Lower lobe of right lung (tissue), 2 donors: ENCODE measurements at places on chromosomes 12 and 14. TPM values are rescaled to one million over a fixed set of nuclear protein-coding genes. Genes with fewer than 3 reads are reported as not detected.
A peak's percentile ranks its signal among the peaks of the same experiment; 100 is the strongest.

DNA sequence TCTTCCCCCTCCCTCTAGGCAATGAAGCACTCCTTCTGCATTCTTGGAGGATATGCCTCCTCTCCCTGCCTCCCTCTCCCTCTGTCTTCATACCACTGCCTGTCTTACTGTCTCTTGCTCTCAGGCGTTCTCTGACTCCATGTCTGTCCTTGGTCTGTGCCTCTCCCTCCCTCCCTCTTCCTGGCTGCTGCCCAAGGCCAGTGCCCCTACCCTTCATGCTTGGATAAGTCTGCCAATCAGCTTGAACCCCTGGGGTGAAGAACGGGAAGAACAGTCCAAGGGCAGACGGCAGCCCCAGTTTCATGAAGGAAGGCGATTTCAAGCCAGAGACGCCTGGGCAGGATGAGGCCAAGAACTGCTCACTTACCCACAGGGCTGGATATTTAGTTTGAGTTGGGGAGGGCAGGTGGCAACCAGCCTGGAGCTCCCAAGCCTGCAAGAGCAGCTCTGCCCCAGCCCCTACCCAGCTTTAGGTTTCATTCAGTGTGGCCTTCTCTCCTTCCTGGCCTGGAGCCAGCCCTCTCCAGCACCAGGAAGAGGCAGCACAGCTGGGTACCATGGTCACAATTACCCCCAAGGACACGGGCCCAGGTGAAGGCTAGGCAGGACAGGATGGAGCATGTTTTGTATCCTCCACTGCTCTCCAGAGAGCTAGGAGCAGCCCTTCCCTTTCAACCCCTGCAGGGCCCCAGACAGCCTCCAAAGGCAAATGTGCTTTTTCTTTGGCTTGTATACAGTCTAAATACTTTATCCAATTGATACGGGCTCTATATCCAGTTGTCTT, 35.8 kb upstream of the LTBP2 start:
- H3K27me3 ChIP-seq: peaks cover 6% of the 10 kb centered on the region
- H3K36me3 ChIP-seq: no peaks in the 10 kb centered on the region
- no peak overlapping the region for H3K4me3 ChIP-seq
- H3K27ac ChIP-seq: no peak overlapping the region

FIGNL2 gene
- 0.95 TPM for total RNA-seq

DNA sequence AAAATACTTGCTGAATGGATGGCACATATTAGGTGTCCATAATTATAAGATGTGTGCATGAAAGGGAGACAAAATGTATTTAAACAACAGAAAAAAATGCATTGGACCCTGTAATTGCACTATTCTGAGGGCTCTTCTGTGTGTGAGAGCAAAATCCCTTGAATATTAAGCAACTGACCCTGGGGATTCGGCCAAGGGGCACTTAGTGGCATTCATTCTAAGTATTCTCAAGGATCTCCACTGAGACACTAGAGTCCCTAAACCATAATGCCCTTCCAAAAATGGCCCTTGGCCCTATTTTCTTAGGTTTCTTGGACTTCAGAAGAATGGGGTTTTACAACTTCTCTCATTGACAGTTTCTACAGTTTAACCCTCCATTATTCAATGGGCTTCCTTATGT, 388.6 kb downstream of the GLT1D1 start:
- no peaks in the 10 kb centered on the region for H3K36me3 ChIP-seq
- H3K4me3 ChIP-seq: no peak overlapping the region
- no peak for DNase-seq

GRCh38 chr12:3432176-3432742, 58.7 kb upstream of the PRMT8 start:
- peak overlapping the region; percentile 56 for H3K27ac ChIP-seq
- H3K36me3 ChIP-seq: no peaks in the 10 kb centered on the region
- peak overlapping the region; percentile 11 for H3K4me3 ChIP-seq
- no peak for DNase-seq
- peaks cover 13% of the 10 kb centered on the region for H3K4me1 ChIP-seq
- no peaks in the 10 kb centered on the region for H3K27me3 ChIP-seq

MUCL1 gene
- not detected for total RNA-seq

CD4 gene
- total RNA-seq: 80.3 TPM

GRCh38 chr14:92466059-92466458, 47.5 kb upstream of the RIN3 start:
- DNase-seq: no peak
- peaks cover 14% of the 10 kb centered on the region for H3K4me1 ChIP-seq
- no peaks in the 10 kb centered on the region for H3K36me3 ChIP-seq
- H3K27me3 ChIP-seq: no peaks in the 10 kb centered on the region
- no peak overlapping the region for H3K4me3 ChIP-seq
- H3K27ac ChIP-seq: no peak overlapping the region

GMFB gene
- total RNA-seq: 41.4 TPM

- DNase-seq: peak; percentile 56
- peaks cover 6% of the 10 kb centered on the region for H3K4me1 ChIP-seq
- H3K27ac ChIP-seq: no peak overlapping the region
- H3K27me3 ChIP-seq: no peaks in the 10 kb centered on the region
- H3K4me3 ChIP-seq: no peak overlapping the region
Observed at GRCh38 chr12:2944401-2945047, 14.7 kb upstream of the TEAD4 start.

DNA sequence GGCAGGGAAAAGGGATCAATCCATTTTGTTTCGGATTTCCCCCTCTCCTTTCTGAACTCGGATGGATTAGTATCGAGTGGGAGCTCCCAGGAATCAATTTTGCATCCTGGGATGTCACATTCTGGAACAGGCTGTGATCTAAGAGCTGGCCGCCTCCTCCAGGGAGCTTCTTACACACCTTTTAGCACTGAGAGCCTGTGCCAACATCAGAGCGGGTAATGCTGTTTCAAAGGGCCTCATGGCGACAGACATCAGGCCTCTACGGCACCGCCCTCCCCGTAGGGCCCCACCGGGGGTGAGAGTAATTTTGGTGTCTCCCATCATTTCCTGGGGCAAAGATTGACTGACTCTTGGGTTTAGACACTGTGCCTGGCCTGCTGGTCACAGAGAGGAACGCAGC, 2.7 kb downstream of the GALNT9 start:
- no peak overlapping the region for H3K27ac ChIP-seq
- H3K27me3 ChIP-seq: peaks cover 73% of the 10 kb centered on the region
- no peaks in the 10 kb centered on the region for H3K36me3 ChIP-seq

DNA sequence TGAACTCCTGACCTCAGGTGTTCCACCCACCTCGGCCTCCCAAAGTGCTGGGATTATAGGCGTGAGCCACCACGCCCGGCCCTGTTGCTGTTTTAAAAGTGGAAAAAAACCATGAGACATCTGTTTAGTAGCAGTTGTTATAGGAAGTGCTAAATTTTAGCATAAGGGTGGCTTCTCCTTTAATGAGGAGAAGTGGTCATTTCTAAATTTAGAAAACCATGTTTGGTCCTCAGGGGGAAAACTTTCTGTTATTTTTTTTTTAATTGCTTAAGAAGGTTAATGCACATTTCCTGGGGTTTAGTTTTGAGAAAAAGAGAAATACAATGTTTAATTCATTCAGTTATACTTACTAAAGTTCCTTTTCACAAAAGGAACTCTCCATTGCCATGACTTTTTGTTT, 102.1 kb downstream of the MYRFL start:
- no peaks in the 10 kb centered on the region for H3K4me1 ChIP-seq
- H3K36me3 ChIP-seq: no peaks in the 10 kb centered on the region
- DNase-seq: no peak
- H3K27ac ChIP-seq: no peak overlapping the region
- H3K4me3 ChIP-seq: no peak overlapping the region

DNA sequence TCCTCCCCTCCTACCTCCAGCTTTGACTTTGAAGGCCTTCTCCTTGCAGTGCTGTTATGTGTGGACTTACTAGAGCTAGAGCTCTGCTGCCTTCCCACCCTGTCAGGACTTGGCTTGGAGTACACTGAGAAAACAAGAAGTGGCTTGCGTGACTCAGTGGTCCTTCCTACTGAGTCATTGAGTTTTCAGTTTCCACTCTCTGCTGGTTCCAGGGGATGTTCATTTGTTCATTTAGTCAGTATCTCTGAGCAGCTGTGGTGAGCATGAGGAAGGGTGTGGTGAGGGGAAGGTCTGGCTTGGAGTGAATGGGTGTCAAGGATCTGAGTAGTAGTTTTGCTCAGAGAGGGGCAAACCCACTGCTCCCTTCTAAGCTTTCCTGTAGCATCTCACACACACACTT, 17.2 kb upstream of the ELK3 start:
- no peaks in the 10 kb centered on the region for H3K36me3 ChIP-seq
- H3K4me1 ChIP-seq: no peaks in the 10 kb centered on the region
- H3K4me3 ChIP-seq: no peak overlapping the region
- no peaks in the 10 kb centered on the region for H3K27me3 ChIP-seq
- no peak for DNase-seq
- H3K27ac ChIP-seq: no peak overlapping the region

GRCh38 chr14:72164420-72165228, 232.4 kb downstream of the RGS6 start:
- no peaks in the 10 kb centered on the region for H3K36me3 ChIP-seq
- no peak overlapping the region for H3K27ac ChIP-seq
- no peaks in the 10 kb centered on the region for H3K4me1 ChIP-seq
- DNase-seq: no peak
- no peaks in the 10 kb centered on the region for H3K27me3 ChIP-seq
- no peak overlapping the region for H3K4me3 ChIP-seq

GRCh38 chr12:108182096-108182495, 53.0 kb downstream of the WSCD2 start:
- H3K27me3 ChIP-seq: no peaks in the 10 kb centered on the region
- DNase-seq: no peak
- H3K27ac ChIP-seq: no peak overlapping the region
- H3K36me3 ChIP-seq: no peaks in the 10 kb centered on the region

PPFIBP1 gene
- 117 TPM for total RNA-seq

- peaks cover 9% of the 10 kb centered on the region for H3K27me3 ChIP-seq
- no peaks in the 10 kb centered on the region for H3K4me1 ChIP-seq
- no peaks in the 10 kb centered on the region for H3K36me3 ChIP-seq
- DNase-seq: no peak
- H3K27ac ChIP-seq: no peak overlapping the region
Observed at GRCh38 chr12:131698286-131698685, 12.6 kb upstream of the SFSWAP start.

OAS2 gene
- 96.4 TPM for total RNA-seq

- no peak overlapping the region for H3K27ac ChIP-seq
- H3K4me3 ChIP-seq: no peak overlapping the region
- no peak for DNase-seq
- no peaks in the 10 kb centered on the region for H3K27me3 ChIP-seq
- no peaks in the 10 kb centered on the region for H3K36me3 ChIP-seq
- peaks cover 9% of the 10 kb centered on the region for H3K4me1 ChIP-seq
Observed at GRCh38 chr14:74963178-74963704, 7.8 kb upstream of the PGF start.

DNA sequence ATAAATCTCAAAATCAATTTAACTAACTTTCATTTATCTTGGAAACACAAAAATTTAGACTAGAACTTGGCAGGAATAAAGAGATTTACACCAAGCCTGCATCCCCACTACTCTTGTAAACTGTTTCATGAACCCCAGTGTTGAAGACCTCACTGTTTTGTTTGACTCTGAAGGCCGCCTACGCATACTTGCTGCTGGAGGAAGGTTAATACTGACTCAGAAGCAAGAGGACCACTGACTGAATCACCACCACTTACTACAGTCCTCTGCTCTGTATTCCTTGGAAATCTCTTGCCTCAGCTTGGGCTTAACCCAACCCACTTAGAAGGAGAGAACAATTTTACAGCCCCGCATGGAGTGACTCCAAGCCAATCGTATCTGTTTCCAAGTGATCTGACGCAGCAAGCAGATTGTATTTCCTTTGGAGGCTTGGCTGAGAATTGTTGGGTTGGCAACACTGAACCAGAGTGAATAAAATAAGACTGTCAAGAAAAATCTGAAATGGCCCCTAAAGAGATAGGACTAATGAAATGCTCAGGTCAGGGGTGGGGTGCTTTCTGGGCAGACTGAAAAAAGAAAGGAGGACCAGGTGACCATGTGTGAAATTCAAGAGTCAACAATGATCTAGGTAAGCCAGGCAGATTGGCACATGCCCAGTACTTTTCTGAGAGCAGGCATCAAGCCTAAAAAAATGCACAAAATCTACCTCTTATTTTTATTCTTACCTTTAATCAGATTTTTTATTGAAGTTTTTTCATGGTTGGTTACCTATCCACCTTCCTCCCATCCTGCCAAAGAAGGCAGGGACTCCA, 248.6 kb downstream of the ZFP36L1 start:
- no peaks in the 10 kb centered on the region for H3K36me3 ChIP-seq
- DNase-seq: no peak
- H3K27me3 ChIP-seq: no peaks in the 10 kb centered on the region
- no peak overlapping the region for H3K4me3 ChIP-seq

DNA sequence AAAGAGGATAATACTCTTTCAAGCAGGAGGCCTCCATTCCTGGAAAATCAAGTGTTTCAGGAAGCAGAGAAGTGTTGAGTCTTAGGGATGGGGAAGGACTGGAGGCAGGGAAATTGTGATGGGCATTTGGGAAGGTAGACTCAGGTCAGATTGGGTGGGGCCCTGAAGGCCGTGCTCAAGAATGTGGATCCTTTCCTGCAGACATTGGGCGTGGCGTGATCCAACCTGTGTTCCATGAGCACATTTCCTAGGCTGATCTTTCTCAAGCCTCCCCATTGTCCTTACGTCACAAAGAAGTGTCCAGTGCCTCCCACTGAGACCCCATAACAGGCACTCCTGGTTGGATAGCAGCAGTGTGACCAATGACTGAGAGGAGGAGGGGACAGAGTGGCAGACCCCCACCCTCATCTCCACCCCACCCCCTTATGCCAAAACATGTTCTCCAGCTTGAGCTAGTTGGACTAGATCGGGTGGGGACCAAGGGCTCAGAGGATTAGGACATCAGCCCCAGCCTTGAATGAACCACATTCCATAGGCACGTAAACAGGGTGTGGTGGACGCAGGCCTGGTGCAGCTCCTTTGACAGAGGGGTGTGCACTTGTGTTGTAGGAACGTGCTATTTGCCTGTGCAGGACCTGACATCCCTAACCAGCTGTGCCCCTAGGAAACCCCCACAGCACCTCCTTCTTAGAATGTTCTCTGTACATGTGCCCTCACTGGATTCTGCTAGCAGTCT, 76.8 kb downstream of the TTC9 start:
- H3K36me3 ChIP-seq: no peaks in the 10 kb centered on the region
- no peaks in the 10 kb centered on the region for H3K27me3 ChIP-seq
- no peak overlapping the region for H3K27ac ChIP-seq
- no peak for DNase-seq
- peaks cover 8% of the 10 kb centered on the region for H3K4me1 ChIP-seq

ERH gene
- 128 TPM for total RNA-seq

- peak overlapping the region; percentile 86 for H3K27ac ChIP-seq
- DNase-seq: peak; percentile 59
- H3K4me3 ChIP-seq: no peak overlapping the region
- no peaks in the 10 kb centered on the region for H3K36me3 ChIP-seq
- peaks cover 67% of the 10 kb centered on the region for H3K4me1 ChIP-seq
- no peaks in the 10 kb centered on the region for H3K27me3 ChIP-seq
Observed at GRCh38 chr12:108691998-108692808, 39.1 kb downstream of the CORO1C start.

GRCh38 chr14:103854822-103855733, 7.7 kb upstream of the PPP1R13B start:
- peaks cover 32% of the 10 kb centered on the region for H3K4me1 ChIP-seq
- DNase-seq: peak; percentile 77
- peak overlapping the region; percentile 70 for H3K27ac ChIP-seq
- no peaks in the 10 kb centered on the region for H3K27me3 ChIP-seq
- H3K36me3 ChIP-seq: no peaks in the 10 kb centered on the region

- peak within 1 kb of the TSS; percentile 88 for H3K27ac ChIP-seq
- no peak for DNase-seq
- H3K36me3 ChIP-seq: no peaks in the 10 kb centered on the region
- peak within 1 kb of the TSS; percentile 89 for H3K4me3 ChIP-seq
Observed at GRCh38 chr14:99603471-99604277, at the start of gene CCDC85C. CCDC85C (minus strand) TSS chr14:99604207; CDS start chr14:99603959, 248 bp downstream.
